Vagina (tissue), 2 donors: ENCODE measurements at places on chromosomes 12 and 14.
A peak's percentile ranks its signal among the peaks of the same experiment; 100 is the strongest.

DNA sequence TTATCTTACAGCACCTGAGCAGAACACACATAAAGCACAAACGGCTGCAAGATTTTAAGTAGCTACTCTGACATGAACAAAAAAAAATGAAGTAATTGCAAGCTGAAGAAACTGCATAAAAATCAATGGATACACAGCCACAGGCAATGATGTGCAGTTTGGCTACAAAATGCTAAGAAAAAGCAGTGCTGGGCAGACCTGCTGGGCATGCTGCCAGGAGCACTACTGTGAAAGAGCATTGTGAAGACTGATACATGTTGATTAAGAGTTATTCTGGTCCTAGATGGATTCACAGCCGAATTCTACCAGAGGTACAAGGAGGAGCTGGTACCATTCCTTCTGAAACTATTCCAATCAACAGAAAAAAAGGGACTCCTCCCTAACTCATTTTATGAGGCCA lies 20.1 kb upstream of the RTN1 start:
- no peak for DNase-seq

DNA sequence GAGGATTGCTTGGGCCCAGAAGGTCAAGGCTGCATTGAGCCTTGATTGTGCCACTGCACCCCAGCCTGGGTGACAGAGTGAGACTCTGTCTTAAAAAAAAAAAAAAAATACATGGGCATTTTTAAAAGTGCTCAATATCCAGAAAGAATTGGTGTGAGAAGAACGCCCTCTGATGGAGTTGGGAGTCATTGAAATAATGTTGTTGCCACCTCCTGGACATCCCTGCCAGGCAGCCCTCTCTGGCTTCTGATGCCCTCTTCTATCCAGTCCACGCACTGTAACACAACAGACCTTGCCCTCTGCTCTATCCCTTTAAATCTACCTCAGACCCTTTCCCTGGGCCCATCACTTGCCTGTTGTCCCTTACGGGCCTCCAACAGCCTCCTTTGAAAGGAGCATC lies 4.9 kb downstream of the PTGDR start:
- no peak for DNase-seq

GRCh38 chr14:90726656-90727055 lies 89.6 kb downstream of the TTC7B start:
- peak; percentile 67 for DNase-seq

- no peak for DNase-seq
Measured at GRCh38 chr12:89760783-89761182, 52.1 kb upstream of the ATP2B1 start.

GRCh38 chr14:89165189-89166181 lies 251.5 kb downstream of the FOXN3 start:
- no peak for DNase-seq

- no peak for DNase-seq
Measured at GRCh38 chr14:24605435-24606190, 3.9 kb downstream of the GZMH start.

GRCh38 chr12:131994589-131994988 lies 44.8 kb downstream of the EP400 start:
- DNase-seq, result no peak

GRCh38 chr14:63269561-63270225 lies 49.0 kb downstream of the GPHB5 start:
- no peak for DNase-seq

- DNase-seq, result no peak
Measured at GRCh38 chr12:50203691-50204090, 36.5 kb upstream of the CERS5 start.

- no peak for DNase-seq
Measured at GRCh38 chr14:33386781-33387180, 448.1 kb downstream of the NPAS3 start.

DNA sequence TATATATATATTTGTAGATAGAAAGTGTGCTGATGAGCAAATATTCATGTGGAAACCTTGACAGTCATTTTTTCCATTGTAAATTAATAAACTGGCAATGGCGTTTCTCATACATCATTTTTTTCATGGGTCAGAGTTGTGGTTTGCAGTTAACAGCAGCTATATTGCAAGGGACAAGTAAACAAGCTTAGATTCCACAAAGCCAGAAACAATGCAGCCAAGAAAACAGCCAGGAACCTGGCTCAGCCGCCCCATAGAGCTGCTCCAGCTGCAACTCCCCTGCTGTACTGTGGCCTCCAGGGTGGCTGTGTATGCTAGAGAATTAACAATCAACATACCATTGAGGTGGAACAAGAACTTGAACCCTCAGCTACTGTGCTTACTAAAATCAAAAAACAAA lies 298.2 kb downstream of the TMEM132D start:
- DNase-seq, result no peak

DNA sequence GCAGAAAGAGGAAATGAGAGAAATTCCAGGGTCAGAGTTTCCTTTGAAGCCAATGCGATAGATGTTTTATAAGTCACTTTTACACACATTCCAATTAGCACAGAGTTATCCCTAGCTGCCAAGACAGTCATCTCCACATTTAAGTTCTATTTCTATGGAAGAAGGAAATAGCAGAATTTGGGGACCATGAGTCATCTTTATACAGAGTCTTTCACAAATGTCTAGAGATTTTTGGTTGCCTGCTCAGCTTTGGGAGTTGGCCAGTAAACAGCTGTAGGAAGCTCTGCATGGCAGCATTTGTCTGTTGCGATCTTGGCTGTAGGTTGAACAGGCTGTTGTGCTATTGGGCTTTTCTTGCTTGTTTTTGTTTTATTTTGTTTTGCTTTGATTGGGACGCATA lies 884.3 kb downstream of the GALC start:
- DNase-seq, result no peak

DNA sequence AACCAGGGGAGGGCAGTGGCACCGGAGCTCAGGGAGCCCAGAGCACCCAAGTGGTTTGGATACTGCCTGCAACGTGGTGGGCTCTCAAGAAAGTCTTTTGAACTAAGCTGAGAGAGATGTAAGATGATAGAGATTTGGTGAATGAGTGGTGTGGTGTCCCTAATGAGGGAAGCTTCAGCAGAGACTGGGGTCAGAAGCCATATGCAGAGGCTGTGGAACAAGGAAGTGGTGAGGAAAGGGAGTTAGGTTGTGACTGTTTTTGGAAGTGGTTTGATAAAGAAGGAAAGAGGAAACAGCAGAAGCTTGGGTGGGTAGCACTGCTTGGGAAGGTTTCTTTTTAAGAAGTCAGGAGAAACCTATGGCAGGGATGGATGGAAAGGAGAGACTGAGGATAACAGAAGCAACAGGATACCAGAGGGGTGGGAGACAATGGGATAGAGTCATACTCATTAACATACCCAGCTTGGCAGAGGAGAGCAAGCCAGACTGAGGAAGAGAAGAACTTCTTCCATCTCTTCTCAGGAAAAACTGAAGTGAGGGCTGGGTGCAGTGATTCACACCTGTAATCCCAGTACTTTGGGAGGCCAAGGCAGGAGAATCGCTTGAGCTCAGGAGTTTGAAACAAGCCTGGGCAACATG lies 24.1 kb downstream of the SLC4A8 start:
- no peak for DNase-seq

GRCh38 chr12:45273717-45274271 lies 57.9 kb downstream of the ANO6 start:
- DNase-seq, result no peak

DNA sequence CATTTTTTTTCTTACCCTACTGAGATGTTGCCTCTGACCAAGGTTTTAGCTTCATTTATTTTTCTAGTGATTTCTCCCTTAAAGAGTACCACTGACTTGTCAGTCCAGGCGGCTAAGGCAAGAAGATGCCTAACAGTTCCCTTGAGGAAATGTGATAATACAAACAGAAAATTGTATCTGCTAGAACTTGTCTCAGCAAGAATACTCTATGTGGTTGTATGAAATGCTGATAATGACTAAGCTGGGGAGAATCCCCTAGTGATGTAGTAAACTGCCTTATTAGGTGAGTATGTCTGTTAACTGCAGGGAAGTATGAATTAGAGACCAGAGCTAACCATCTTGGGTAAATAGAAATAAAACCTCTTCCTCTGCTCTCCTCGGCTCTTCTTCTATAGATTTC lies 6.7 kb downstream of the C12orf54 start:
- DNase-seq, result no peak

DNA sequence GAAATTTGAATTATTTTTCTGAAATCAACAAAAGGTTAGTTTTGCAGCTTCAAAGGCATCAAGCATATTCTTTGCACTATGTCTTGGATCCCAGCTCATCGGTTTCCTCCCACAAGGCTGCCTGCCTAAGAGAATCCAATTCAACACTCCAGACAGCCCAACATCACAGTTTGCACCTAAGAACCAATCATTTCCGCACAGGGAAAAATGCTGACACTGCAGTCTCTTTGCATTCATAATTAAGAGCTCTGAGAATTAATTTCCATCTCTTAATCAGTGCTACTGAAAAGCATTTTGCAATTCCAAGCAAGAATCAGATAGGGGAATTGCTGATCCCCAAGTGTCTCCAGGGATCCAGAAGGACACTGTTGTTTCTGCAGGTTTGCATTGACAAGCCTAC lies 175.9 kb downstream of the PIWIL1 start:
- no peak for DNase-seq

DNA sequence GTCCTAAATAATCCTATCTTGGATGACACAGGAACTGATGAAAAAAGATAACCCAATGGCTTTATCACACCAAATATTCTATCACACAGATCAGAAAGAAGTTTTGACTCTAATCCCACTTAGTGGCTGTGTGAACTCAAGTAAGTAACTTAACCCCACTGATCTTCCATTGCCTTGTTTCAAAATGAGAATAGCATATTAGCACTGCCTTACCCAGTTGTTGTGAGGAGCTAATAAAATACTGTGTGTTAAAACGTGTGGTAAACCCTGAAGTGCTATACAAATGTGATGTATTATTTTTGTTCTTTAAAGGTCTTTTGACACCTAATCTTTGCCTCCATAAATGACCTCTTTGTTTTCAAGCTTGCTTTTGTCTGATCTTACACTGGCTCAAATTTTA lies 60.9 kb upstream of the ARID2 start:
- DNase-seq, result no peak

- no peak for DNase-seq
Measured at GRCh38 chr12:100165356-100165755, 22.7 kb upstream of the BLTP3B start.

DNA sequence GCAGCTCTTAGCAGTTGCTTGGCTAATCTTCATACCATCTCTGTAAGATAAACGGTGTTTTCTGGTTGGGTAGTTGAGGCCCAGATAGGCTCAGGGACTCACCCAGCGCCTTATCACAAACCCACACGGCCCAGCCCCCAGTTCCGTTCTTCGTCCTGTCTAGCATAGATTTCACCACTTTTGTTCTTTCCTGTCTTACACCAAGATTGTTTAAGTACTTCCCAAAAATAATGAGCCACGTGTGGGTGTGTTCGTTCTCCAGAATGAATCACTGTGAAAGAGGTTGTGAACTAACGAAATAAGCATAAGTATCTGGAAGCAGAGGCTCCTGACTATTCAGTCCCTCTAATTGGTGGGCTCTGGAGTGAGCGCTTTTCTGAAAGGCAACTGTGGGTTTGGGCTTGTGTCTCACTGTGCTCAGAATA lies 21.4 kb downstream of the ACVR1B start:
- DNase-seq, result no peak

GRCh38 chr14:93160353-93160801 lies 24.3 kb downstream of the MOAP1 start:
- DNase-seq, result no peak

GRCh38 chr14:70827347-70827746 lies 18.0 kb upstream of the MAP3K9 start:
- no peak for DNase-seq

- DNase-seq, result no peak
Measured at GRCh38 chr12:6604259-6605029, 2.7 kb downstream of the CHD4 start.

GRCh38 chr14:36988568-36988967 lies 183.8 kb downstream of the SLC25A21 start:
- no peak for DNase-seq

GRCh38 chr12:25854991-25855390 lies 103.5 kb upstream of the RASSF8 start:
- DNase-seq, result no peak

GRCh38 chr12:70774055-70774454 lies 136.8 kb upstream of the PTPRB start:
- DNase-seq, result no peak

DNA sequence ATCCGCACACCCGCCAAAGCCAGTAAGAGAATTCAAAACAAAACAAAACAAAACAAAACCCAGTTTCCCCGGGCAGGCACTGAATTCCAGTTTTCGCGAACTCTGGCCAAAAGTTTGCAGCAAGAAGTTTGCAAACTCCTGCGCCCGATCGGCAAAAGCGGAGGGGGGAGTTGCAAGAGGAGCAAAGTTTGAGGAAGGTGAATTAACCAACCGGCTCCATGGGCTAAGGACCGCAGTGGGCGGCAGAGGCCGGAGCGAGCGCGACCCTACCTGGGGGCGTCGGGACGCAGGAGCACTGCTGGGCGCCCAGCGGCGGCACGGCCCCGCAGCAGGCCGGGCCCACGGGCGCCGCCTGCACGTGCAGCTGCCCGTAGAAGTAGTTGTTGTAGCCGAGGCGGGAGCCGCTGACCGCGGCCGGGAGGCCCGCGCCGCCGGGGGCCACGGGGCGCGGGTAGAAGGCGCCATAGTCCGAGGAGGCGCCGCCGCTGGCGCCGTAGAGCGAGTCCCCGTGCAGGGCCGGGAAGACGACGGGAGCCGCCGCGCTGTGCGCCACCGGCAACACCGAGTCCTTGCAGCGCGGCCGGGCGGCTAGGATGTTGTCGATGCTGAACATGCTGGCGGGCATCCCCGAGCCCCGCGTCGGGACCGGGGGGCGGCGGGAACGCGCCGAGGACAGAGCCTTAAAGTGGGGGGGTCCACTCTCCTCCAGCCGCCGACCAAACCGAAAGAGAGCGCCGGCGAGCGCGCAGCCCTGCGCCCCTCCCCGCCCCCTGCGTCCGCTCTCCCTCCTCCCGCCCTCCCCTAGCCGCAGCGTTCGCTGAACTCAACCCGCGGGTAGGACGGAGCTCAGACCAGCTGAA lies at the start of gene GSC:
TSS of gene GSC (minus strand) at position 723 of the 860 bp plus-strand sequence. CDS start at position 625, 98 bp downstream.
- DNase-seq, result no peak

GRCh38 chr12:119328111-119328510 lies 6.4 kb upstream of the CCDC60 start:
- DNase-seq, result no peak
